Jurkat, Clone E6-1 (cell line): ENCODE measurements at places on chromosomes 6 and 20.
A peak's percentile ranks its signal among the peaks of the same experiment; 100 is the strongest.

DNA sequence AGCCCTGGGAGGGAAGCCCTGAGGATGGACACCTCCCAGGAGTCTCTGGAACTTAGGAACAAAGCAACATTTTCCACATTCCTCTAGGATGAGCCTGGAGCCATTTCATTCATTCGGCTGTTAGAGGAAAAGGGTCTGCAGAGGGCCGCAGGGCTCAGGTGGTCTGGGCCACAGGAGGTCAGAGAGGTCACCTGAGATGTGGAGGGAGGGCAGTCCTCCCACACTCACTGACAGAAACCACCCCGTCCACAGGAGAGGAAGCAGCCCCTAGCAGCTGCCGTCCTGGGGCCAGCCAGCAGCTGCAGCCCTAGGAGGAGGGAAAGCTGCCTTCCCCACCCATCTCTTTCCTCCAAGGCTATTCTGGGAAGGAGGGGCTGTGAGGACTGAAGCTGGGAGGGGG, 207.0 kb downstream of the CDC5L start:
- no peak for DNase-seq

GRCh38 chr6:145656128-145656527, 79.2 kb downstream of the EPM2A start:
- DNase-seq: no peak

- no peak for DNase-seq
Observed at GRCh38 chr6:46052479-46052878, 36.8 kb upstream of the CLIC5 start.

GRCh38 chr20:60883496-60883895, 368.6 kb upstream of the CDH4 start:
- peak; percentile 95 for DNase-seq

DNA sequence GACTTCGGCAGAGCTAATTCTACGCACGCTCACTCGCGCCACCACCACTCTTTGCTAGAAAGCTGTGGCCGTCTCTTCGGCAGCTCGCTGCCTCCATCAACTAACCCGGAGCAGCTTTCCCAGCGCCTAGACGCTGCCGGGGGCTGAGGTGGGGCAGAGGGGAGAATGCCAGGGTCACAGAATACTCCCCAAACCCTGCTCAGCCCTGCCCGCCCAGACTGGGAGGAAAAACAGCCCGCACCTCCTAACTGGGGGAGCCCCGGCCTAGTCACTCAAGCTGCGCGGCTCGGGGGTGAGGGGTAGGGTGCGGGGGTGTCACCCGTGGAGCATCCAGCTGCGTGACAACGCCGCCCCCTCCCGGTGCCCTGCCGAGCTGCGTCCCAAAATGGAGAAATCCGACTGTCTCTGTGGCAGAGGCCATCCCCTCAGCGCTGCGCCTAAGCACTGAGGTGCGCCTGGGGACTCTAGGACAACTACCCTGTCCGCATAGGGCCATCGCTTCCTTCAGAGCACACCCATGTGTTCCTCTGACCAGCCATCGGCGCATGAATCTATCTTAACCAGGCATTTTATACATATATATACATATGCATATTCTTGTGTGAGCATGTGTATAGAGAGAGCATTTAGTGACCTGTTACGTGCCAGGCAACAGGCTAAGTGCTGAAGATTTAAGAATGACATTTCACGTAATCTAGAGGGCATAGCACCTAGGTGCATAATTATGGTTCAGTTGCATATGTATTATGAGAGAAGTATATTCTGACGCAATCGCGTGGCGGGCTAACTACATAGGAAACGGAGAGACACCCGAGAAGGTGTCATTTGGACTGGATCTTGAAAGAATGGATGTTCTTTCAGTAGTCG, 1.5 kb upstream of the TENT5A start:
- peak; percentile 25 for DNase-seq

DNA sequence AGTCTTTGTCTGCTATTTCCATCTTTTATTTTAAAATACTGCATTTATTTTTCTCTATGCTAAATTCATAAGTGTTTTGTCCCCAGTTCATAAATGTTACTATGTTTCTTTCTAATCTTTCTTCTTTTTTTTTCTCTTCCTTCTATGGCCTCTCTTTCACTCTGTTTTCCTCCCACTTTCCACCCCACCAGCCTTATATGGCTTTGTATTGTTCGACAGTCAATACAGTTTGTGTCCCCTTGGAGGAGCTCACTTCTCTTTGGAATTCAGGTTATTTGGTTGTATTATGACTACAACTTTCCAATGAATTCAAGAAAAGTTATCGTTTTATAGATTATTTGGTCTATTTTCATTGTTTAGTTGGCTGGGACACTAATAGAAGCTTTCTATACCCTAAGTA, 393.5 kb downstream of the NKAIN2 start:
- DNase-seq: no peak

DNA sequence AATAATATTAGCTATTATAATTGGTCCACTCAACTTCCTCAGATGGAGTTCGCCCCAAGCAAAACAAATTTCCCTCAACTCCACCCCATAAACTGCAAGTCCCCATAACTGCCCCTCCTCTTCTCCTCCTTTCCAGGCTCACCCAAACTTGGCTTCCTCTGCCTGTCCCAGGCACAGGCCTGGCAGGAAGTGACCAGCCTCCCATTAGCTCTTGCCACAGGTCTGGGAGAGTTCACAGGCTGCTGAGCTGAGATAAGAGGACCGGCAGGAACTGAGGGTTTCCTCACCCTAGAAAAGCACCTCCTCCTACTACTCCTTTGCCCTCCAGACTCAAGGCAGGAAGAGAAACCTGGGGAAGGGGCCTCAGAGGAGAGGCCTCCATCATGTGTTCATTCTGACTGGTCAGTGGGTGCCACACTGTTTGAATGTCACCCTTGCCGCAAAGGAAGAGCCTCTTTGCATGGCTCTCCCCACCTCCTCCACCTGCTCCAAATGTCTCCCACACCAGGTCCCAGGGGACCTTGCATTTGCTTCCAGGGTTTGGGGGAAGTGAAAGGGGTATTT, 24.5 kb upstream of the SMIM29 start:
- no peak for DNase-seq

DNA sequence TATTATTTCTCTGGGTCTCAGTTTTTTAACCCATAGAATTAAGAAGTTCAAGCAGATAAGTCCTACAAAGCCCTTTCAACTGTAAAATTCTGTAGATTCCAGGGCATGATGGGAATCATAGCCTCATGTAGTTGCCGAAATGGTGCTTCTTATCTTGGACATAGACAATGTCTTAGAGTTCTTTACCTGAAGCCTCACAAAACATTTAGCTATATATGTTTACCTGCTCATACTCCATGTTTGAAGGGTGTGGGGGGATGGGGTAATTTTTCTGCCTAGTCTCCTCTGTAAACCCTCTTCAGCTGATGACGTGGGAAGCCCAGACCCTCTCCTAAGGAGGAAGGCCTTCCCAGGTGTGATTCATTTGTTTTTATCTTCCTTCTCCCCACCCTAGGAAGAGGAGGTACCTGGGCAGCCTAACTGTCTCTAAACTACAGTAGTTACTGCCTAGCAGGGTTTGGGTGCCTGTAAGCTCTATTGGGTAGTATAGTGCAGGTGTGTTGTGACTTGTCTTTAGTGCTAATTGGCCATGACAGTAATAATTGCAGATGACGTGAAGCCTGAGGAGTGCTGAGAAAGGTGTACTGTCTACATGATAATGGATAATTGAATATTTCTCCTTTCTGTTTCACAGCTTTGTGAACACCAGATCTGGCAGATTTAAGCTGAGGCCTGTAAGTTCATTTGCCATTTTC, 230.8 kb downstream of the TFAP2B start:
- no peak for DNase-seq

DNA sequence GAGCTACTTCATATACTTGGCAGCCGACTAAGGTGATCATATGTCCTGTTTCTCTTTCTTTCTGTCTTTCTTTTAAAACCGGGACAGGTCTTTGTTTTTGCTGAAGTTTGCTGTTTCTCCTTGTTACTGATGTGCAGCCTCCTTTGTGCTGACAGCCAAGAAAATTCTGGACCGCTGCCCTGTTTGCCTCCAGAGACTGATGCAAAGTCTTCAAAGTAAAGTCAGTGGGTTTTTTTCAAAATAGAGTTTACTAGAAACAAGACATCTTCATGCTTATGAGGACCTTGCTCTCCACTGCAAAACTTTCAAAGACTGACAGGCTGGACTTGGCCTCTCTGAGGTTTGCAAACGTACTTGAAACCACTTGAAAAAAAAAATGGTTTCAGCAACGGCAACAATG, 510.5 kb upstream of the MAP3K7 start:
- DNase-seq: no peak

GRCh38 chr20:60200305-60200918, 242.2 kb downstream of the CDH26 start:
- no peak for DNase-seq

- DNase-seq: peak; percentile 36
Observed at GRCh38 chr6:50791900-50792508, 26.7 kb upstream of the TFAP2B start.

DNA sequence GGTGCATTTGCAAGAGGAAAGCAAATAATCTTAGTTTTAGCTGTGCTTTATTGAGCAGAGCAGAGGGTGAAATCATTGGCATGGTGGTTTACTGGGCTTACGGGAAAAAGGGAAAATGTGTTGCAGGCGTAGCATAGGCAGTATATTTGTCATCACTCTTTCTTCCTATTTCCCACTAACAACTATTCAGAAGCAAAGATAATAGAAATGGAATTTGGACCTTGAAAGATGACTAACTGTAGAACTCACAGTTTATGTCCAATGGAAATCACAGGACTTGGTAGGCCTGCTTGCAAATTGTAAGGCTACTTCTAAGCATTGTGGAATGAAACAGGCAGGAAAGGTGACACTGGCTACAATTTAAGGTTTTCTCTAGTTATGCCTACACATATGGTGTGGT, 611.9 kb upstream of the MAN1A1 start:
- DNase-seq: no peak

DNA sequence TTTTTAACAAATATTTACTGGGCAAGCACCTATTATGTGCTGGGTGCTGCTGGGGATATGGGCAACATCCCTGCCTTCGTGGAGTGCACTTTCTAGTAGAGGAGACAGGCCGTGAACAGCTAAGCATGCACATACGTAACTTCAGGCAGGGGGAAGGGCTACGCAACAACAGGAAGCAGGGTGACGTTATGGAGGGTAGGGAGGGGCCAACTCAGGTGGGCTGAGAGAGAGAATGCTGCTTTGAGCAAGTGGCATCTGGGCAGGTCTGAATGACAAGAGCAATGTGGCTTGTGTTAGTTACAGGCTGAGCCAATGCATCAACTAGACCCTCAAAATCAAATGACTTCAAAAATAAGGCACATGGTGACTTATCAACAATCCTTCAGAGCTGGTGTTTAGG, 112.1 kb downstream of the CDC5L start:
- peak; percentile 10 for DNase-seq

GRCh38 chr6:68317366-68317765, 317.7 kb upstream of the ADGRB3 start:
- no peak for DNase-seq

DNA sequence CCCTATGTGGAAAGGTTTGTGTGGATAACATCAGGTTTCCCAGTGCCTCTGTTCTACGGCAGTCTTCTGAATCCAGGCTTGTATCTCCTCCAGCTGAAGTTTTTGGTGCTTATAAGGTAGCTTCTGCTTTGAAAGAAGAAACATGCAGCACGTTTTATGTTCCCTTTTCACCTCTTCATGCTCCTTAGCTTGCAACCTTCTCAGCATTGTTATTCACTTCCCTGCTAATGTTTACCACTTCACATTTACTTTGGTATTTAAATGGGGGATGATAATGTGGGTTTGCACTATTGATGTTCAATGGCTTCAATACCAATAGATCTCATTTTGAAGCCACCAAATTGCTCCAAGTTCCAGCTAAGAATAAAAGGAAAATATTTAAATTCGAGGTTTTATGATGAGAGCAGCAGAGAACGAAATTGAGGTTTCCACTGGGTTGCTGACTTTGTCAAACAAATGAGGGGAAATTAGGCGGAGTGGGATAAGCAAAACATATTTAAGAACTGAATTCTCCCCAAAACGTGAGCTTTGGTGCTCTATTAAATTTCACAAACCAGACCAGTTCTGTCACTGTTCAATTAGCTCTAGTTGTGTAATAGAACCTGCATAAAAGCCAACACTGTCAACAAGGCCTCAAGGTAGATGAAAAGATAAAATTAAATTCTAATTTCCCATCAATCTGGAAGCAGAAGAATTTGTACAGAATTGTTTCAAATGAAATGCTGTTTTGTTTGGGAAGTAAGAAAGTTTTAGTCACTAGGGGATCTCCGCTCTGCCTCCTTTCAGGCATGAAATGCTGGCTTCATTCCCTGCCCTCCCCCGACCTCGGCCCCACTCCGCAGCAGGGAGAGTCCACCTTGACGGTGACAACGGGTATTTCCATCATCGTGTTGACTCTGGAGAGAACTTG, 1.4 kb downstream of the IL22RA2 start:
- no peak for DNase-seq

GRCh38 chr20:31452575-31452974, 12.1 kb downstream of the DEFB123 start:
- DNase-seq: no peak

GRCh38 chr6:37168811-37169495, 999 bp upstream of the PIM1 start:
- no peak for DNase-seq

GRCh38 chr6:30615958-30616810, 859 bp downstream of the PPP1R10 start:
- no peak for DNase-seq

GRCh38 chr6:15464211-15464725, 198.6 kb downstream of the DTNBP1 start:
- peak; percentile 41 for DNase-seq

- no peak for DNase-seq
Observed at GRCh38 chr6:3438190-3439167, 18.4 kb downstream of the SLC22A23 start.

DNA sequence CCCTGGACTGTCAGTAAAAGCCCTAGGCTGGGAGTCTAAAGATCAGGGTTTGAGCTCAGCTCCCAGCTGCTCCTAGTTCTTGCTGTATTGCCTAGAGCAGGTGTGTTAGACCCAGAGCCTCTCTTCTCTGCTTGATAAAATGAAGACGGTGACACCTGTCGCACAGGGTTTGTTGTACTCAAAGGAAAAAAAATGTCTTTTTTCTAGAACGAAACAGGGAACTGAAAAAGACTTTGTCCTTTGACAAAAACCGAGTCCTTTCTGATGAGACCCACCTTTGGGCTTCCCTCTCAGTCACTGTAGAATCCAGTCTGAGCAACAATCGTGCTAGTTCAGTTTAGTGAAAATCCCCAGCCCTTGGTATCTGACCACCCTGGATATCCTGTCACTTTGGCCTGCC, 102.1 kb upstream of the LAMP5 start:
- DNase-seq: no peak

DNA sequence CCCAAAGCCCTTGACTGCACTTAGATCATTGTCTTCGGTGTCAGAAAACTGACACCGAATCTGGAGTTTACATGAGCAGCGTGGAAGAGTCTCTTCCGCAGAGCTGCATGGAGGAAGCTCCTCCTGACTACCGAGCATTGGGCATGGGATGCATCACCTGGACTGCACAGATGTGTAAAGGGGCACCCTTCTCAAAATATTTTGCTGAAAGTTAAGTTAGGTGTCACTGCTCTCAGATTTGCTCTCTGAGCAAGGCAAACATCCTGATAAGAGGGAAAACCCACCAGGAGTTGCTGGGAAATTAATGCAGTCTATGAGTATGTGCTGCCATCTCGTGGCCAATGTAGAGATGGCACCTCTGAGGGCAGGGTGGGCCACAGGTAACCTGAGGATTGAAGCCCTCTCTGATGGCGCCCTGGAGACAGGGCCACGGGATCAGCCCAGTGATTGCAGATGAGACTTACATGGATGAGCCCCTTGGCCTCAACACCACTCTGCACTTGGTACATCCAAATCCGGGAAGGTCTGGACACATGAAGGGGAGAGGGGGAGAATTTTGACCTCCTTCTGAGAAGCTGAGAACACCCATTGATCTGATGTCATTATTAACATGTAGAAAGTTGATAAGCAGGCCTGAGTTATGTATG, 129.9 kb downstream of the LPA start:
- DNase-seq: peak; percentile 26
